Stimulated activated CD8-positive, alpha-beta memory T cell treated with anti-CD3 and anti-CD28 coated beads, Interleukin-4, amount 100 ng/mL, for 48 hours (primary cell): ENCODE measurements at places on chromosomes 5 and 9.

GRCh38 chr9:94805585-94805984, 79.1 kb downstream of the AOPEP start:
- no peak for DNase-seq

DNA sequence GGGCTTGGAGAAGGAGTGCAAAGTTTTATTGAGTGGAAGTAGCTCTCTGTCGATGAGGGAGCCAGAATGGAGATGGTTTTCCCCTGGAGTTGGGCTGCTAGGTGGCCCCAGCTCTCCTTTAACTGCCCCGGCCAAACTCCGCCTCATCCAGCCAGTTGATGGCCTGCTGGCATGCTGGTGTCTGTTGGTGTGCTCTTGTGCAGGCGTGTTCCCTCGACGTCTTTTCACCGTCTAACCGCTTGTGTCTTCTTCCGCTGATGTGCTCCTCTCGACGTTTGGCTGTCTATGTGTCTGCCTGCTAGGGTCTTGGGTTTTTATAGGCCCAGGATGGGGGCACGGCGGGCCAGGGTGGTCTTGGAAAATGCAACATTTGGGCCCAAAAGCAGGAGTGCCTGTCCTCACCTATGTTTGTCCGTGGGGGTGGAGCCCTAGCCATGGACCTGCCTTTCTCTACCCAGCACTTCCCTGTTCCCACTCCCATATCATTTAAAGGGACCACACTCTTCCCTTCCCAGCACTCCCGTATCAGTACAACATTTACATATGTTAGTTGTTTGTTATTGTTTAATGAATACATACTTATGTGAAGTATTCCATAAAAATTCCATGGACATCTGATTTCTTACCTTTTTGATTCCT, 97.9 kb downstream of the CDC42SE2 start:
- DNase-seq: no peak

- no peak for DNase-seq
Measured at GRCh38 chr9:89213396-89213880, 34.8 kb upstream of the SHC3 start.

DNA sequence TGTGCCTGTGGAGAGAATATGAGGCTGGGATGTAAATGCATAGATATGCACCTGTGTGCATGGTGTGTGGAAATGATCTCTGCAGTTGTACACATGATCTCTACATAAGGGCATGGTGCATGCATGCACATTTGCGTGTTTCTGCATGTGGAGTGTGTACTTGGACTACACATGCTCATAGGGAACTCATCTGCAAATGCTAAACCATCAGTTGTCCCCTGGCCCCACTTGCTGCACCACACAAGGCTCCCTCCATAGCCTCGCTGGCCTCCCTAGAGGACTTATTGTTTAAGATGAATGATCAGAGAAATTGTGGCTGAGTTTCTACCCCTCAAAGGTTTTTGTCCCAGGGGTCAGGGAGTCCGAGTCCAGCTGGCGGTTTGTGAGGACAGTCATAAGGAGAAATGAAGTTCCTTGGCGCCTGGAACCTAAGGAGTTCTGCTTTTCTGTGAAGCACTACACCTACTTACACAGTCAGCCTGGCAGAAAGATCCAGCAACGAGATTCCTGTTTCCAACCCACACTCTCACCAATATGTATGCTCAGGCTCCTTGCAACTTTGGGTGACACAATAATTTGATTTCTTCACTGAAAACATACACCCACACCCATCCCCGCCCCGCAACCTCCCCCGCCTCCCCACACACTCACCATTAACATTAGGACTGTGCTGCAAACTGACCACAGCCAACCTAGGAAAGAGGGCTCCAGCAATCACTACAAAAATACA, 79.9 kb upstream of the CPEB4 start:
- no peak for DNase-seq

DNA sequence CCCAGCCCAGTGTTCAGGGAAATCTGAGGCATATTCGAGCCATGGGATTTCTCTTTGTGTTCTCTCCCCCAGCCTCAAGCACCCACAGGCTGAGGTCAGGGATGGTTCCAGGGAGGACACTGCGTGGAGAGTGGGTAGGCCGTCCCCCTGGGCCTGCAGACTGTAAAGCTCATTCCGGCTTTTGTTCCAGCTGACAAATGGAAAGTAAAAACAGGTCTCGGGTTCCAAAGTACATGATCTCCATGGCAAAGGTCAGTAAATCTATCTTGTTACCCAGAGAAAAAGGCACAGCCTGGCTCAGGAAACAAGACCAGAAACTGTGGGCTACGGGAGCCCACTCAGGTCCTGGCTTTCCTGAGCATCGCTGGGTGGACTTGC, 116.2 kb downstream of the ROR2 start:
- no peak for DNase-seq
